ENCODE measurements at places on chromosomes 2 and 18. TPM values are rescaled to one million over a fixed set of nuclear protein-coding genes. Genes with fewer than 3 reads are reported as not detected.

DNA sequence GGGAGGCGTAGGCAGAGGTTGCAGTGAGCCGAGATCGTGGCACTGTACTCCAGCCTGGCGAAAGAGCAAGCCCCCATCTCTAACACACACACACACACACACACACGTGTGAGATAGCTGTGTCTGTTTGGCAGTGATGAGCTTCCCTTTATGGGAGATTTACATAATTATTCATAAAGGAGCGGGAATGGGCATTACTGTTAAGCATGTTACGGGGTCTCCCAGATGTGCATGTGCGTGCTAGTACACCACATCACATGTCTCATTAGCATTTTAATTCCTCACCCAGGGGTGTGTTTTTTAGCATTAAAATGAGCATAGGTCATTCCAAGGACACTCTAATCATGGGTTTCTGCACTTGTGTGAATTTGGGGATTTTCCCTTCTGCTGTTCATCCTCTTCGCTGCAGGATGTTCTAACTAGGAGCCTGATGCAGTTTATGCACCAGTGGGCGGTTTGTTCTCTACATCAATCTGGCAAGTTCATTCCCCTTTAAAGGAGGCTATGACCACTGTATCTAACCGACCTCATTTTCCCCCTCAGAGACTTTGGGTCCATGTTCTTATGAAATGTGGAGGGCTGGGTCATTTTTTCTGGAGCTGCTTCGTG, 1.0 kb upstream of the FAM178B start:
- no peak overlapping the region for H3K4me3 ChIP-seq
- H3K27me3 ChIP-seq, result no peaks in the 10 kb centered on the region
- H3K4me1 ChIP-seq, result no peaks in the 10 kb centered on the region
- H3K36me3 ChIP-seq, result no peaks in the 10 kb centered on the region

Gene NETO1
- total RNA-seq, result not detected

DNA sequence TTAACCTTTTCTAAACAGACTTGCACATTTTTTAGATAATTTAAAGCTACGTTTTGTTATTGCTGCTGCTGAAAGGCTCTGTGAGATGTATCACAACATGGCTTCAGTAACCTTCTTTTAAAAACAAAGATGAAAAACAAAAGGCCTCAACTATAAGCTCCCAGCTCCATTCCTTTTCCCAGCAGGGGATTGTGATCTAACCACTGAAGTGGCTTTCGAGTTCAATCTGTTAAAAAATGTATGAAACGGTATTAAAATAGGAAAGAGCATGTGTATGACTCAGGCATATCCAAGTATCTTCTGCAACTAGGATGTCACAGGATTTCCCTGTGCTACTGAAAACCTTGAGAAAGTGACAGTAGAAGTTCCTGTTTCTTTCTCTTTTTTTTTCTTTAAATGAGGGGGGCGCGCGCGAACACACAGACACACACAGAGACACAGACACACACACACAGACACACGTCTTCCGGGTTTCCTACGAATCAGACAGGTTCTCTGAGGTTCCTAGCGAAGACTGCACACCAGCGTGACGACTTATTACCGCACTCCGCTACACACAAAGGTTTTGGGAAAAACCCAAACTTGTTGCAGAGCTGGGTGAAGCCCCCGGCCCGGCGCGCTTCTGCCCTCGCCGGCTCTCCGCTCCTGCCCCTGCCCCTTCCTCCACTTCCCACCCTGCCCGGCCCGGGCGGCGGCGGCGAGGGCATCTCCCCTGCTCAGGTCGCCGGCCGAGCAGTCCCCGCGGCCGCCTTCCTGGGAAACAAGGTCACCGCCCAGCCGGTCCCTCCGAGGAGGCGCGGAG, 86.8 kb downstream of the RBMS1 start:
- peak overlapping the region; percentile 98 for H3K27ac ChIP-seq
- H3K4me1 ChIP-seq, result peaks cover 42% of the 10 kb centered on the region
- peak overlapping the region; percentile 86 for H3K4me3 ChIP-seq

Gene CCDC93
- 37.4 TPM for total RNA-seq

Gene KIF3C
- 6.5 TPM for total RNA-seq

Gene DNAH7
- total RNA-seq, result 1.2 TPM

DNA sequence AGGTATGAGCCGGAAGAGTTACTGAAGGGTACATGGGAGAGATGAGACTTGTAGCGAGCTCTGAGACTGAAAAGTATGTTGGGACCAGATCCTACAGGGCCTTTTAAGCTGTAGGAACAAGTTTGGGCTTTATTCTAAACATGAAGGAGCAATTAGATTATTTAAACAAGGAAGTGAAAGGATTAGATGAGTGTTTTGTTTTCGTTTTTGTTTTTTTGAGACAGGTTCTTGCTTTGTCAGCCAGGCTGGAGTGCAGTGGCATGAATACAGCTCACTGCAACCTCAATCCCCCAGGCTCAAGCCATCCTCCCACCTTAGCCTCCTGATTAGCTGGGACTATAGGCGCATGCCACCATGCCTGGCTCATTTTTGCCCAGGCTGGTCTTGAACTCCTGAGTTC, 110.7 kb downstream of the C1D start:
- H3K4me1 ChIP-seq, result peaks cover 5% of the 10 kb centered on the region
- no peaks in the 10 kb centered on the region for H3K36me3 ChIP-seq
- H3K4me3 ChIP-seq, result no peak overlapping the region
- H3K27me3 ChIP-seq, result no peaks in the 10 kb centered on the region
- DNase-seq, result no peak

DNA sequence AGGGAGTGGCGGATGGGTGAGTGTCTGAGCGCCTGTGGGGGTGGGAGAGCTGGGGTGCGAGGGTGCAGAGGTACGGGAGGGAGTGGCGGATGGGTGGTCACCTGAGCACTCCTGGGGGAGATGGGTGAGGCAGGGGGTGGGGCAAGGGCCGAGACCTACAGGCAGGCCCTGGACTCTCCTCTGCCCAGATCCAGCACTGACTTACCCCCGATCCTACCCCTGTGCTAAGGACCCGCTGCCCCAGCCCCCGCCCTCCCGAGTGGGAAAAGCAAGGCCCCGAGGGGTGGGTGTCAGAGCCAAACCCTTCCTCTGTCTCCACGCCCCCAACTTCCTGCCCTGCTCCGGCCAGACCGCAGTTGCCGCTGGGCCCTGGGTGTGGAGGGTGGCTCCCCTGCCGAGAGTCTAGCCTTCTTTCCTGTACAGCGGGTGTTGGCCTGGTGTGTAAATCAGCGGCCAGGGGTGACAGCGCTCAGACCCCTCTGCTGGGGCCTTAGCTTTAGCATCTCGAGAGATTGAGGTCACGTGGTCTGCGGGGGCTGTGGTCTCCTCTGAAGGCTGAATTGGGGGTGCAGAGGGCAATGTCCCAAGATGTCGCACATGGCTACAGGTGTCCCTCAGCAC, 12.5 kb downstream of the BOK start:
- H3K27me3 ChIP-seq, result no peaks in the 10 kb centered on the region
- no peak overlapping the region for H3K27ac ChIP-seq
- H3K4me3 ChIP-seq, result no peak overlapping the region
- DNase-seq, result no peak
- no peaks in the 10 kb centered on the region for H3K4me1 ChIP-seq

Gene SERPINB4
- not detected for total RNA-seq

DNA sequence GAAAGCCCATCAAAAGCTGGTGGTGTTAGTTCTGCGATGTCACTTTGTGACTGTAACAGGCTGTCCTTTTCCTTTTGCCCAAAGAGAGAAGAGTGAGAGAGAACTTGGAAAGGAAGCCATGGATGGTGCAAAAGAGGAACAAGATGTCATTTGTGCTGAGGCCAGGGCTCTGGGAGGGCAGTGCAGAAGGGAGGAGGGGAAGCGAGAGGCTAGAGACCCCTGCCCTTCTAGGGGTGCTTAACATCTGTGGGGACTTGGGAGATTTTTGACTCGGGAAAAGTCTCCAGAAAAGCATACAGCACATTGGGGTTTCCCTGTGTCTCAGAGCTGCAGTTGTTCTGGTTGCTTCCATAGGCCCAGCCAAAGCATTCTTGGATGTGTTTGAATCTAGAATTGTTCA, 49.6 kb downstream of the ZBTB7C start:
- H3K4me1 ChIP-seq, result peaks cover 6% of the 10 kb centered on the region
- no peak for DNase-seq
- H3K27ac ChIP-seq, result no peak overlapping the region
- no peaks in the 10 kb centered on the region for H3K27me3 ChIP-seq
- no peaks in the 10 kb centered on the region for H3K36me3 ChIP-seq
- H3K4me3 ChIP-seq, result no peak overlapping the region

GRCh38 chr2:112762276-112762675, 2.1 kb downstream of the CKAP2L start:
- peak overlapping the region; percentile 24 for H3K27ac ChIP-seq
- no peaks in the 10 kb centered on the region for H3K27me3 ChIP-seq
- no peak for DNase-seq
- H3K4me1 ChIP-seq, result no peaks in the 10 kb centered on the region
- no peaks in the 10 kb centered on the region for H3K36me3 ChIP-seq

Gene RDH14
- 39.5 TPM for total RNA-seq

GRCh38 chr2:57598551-57598950, 448.1 kb upstream of the VRK2 start:
- DNase-seq, result no peak
- no peak overlapping the region for H3K4me3 ChIP-seq
- no peak overlapping the region for H3K27ac ChIP-seq
- no peaks in the 10 kb centered on the region for H3K36me3 ChIP-seq

DNA sequence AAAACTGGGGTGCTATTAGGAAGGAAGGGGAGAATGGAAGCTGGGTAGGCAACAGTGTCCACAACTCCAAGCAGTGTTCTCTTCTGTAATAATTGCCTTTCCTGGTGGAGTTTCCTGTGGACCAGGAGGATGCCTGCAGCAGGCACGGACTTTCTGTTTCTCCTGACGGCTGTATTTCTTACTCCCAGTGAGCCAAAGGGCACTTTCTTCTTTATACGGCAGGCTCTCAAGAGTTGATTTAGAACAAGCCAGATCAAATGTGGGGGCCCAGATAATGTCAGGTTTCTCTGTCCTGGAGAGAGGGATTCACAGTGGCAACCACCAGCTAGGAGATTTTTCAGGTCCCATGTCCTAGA, 13.0 kb upstream of the PROC start:
- H3K27ac ChIP-seq, result no peak overlapping the region
- no peak for DNase-seq
- no peak overlapping the region for H3K4me3 ChIP-seq
- no peaks in the 10 kb centered on the region for H3K36me3 ChIP-seq

Gene SLC9A4
- 0.80 TPM for total RNA-seq

Gene RGPD3
- total RNA-seq, result 0.27 TPM

- no peaks in the 10 kb centered on the region for H3K27me3 ChIP-seq
- H3K27ac ChIP-seq, result no peak overlapping the region
- no peaks in the 10 kb centered on the region for H3K4me1 ChIP-seq
These were observed 34.2 kb upstream of the NCOA1 start for GRCh38 chr2:24456599-24457556.

Gene NLRC4
- total RNA-seq, result 0.92 TPM

DNA sequence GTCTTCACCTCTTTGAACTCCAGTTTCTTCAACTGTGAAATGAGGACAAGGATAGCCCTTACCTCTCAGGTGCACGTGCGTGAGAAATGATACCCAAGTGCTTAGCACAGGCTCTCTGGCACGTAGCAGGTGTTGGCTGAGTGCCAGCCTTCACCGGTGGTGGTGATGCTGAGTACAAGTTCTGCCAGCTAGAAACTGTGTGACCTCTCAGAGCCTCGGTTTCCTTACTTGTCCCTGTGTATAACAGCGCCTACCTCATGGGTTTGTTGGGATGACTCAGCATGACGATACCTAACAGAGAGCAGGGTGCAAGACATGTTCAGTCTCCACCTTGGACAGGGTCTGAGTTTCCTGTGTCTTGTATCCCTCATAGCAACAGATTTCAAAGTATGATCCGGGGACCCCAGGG, 205.1 kb downstream of the TNS1 start:
- no peak for DNase-seq
- H3K4me3 ChIP-seq, result no peak overlapping the region
- no peaks in the 10 kb centered on the region for H3K27me3 ChIP-seq

GRCh38 chr2:138548796-138549195, 47.2 kb downstream of the SPOPL start:
- H3K4me1 ChIP-seq, result no peaks in the 10 kb centered on the region
- H3K27ac ChIP-seq, result no peak overlapping the region
- H3K27me3 ChIP-seq, result no peaks in the 10 kb centered on the region
- H3K4me3 ChIP-seq, result no peak overlapping the region
- H3K36me3 ChIP-seq, result no peaks in the 10 kb centered on the region

DNA sequence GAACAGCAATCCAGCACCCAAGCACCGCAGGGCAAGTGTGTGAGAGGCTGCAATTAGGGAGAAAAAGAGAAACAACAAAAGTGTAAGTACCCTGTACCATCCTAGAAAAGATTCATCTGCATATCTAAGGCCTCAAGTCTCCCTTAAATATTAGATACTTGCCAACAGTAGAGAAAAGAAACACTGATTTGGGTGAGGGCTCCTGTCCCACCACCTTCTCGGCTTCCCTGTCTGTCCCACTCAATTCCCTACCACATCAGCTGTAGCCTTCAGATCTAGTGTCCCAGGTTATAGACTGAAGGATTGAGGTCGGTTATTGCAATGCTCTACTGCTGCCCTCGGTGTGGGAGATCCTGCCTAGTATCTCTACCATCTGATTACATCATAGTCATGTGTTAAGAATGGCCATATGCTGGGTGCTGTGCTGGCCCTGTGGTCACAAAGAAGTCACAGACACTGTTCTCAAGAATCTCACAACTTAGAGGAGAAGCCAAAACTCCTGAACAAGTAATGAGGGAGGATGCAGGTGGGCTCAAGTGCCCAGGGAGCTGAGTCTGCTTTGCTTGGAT, 2.5 kb downstream of the RAX start:
- H3K4me1 ChIP-seq, result peaks cover 17% of the 10 kb centered on the region
- H3K27me3 ChIP-seq, result peaks cover 98% of the 10 kb centered on the region
- no peak overlapping the region for H3K4me3 ChIP-seq

Gene SGPP2
- 1.8 TPM for total RNA-seq
